ENCODE measurements at places on chromosomes 1 and 21.

DNA sequence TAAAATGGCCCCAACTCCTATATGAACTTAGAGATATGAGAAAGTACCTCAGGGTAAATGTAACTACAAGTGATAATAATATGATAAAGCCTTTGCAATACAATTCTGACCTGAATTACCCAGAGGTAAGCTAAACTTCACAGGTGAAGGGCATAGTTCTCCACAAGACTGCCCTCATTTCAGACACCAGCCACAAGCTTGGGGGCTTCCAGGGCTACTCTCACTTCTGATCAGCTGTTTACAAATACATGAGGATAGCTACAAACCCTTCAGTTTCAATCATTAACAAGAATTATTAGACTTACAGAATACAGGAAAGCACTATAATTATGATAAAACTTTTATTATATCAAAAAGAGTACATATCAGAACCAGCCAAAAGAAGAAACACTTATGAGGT lies 18.7 kb upstream of the DPH5 start:
- DNase-seq = no peak

GRCh38 chr21:45266518-45267389 lies 20.9 kb downstream of the POFUT2 start:
- DNase-seq = no peak

DNA sequence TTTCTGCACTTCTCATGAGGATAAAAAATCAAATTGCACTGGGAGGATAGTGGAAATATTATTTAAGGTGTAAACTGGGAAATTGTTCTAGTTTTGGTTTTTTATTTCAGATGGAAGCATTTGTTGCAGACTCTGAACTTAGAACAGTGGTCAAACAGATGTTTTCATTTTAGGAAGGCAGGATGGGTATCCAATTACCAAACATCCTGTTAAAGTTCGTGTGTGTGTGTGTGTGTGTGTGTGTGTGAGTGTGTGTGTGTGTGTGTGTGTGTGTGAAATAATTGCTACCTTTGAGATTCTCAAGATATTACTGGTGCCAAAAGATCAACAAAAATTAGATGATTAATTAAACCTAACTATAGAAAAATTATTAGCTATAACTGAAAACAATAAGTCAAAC lies 24.3 kb upstream of the DUSP10 start:
- no peak for DNase-seq

DNA sequence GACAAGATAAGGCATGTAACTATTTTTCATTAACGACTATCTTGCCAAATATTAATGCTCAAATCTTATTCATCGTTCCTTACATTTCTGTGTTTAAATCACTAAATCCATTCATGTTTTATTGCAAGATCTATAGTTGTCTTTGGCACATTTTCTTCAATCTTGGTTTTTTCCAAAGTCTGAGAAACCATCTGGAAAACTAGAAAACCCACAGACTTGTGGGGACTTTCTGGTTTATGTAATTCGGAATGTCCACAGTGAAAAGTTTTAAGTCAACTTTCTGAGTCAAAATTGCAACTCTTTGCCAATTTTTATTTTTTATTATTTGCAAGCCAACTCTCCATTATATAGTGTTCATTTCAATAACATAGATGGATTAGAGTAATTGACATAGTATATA lies 520.8 kb upstream of the ADAMTS5 start:
- DNase-seq = no peak

DNA sequence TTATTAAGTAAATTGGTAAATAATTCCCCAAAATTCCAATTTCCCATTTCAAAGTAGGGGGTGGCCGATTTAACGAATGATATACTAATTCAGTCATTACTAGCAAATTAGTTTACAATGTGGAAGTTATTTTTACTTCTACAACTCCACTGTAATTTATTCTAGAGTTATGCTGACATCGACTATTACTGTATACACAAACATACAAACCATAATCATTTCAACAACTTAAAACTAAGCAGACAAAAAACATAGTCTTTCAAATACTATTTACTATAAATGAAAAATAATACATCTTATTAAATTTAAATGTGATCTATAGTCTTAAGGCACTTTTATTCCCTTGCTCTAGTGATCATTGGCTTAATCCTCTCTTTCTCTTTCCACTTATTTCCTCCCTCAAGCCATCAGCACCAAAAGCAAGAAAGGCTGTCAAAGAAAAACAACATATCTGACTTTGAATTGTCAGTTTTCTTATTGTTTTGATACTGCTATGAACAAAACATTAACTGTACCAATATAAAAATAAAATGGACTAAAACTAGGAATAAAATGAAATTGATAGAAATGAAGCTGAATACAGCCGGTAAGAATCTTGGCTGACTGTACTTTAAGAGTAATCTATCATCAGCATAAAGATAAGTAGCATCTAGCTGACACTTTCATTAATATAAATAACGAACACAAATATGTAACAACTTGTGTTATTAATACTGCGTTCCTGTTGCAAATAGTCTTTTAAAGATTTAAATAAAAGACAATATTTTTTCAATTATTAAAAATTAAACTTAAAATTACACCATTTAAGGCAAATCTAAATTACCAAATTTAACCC lies 4.1 kb downstream of the CDC42BPA start:
- DNase-seq = no peak

DNA sequence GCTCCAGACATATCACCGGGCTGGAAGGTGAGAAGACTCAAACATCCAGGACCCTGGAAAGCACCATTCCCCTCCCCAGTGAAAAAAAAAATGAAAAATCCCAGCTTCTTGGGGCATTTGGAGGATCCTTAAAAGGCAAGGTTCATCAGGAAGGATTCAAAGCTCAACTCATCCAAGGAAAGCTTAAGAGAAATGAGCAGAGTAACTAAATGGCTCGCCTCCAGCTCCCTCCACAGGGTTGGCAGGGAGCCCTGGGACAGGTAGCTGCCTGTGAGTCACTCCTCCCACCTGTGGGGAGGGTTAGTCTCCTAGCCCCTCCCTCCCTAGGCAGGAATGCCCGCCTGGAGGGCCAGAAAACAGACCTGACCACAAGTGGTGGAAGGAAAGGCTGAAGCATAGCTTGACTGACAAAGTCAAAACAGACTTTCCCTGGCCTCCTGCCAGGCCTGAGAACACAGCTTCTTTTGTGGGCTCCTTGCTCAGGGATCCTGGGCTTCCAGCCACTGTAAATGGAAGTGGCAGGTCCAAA lies 712 bp upstream of the LAMB3 start:
- peak; percentile 42 for DNase-seq

DNA sequence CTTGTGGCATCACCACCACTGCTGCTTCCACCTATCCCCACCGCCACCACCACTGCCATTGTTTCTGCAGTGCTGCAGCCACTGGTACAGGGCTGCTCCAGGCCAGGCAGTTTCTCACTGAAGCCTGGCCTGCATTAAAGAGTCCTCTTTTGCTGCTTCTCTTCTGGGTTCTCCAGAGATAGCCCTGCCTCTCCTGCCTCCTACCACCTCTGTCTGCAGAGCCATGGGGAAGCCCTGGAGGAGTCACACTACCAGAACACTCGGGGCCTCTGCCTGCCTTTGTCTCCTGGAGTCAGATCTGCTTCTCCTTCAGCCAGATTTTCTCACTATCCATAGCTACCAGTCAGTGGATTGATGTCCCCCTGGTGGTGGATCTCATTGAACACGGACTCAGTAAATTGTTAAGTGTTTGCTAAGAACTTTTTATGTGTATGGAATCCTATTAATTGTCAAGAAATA lies 37.7 kb upstream of the DDAH1 start:
- peak; percentile 35 for DNase-seq

DNA sequence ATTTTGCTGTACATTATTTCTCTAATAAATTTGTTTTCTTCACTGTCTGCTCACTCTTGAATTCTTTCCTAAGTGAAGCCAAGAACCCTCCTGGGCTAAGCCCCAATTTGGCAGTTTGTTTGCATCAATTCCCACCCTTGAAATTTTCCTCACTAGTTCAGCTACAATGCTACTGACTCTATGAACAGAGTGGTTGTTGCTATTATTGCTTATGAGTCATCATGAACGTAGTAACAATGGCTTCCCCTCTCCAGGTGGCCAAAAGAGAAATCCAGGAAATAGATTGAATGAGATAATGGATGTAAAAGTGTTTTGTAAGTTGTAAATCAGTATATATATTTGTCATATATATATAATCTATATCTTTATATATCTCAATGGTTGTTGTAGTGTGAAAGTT lies 193.0 kb downstream of the URB2 start:
- DNase-seq = no peak

DNA sequence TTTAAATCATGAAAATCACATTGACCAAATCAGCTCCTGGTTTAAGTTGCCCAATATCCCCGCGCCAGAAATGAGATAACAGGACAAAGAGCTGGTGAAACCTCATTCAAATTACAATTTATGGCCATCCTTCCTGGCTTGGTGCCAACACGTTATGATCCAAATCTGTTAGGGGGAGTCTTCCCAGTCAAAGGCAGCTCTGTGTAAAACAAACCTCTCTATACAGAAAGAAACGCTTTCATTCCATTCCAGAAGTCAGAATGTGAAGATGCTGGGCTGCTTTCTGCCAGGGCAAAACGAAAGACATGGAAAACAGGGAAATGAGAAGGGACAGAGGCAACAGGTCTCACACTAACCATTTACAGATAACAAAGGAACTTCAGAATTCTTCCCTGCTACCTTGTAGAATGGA lies 53.5 kb upstream of the TIAM1 start:
- no peak for DNase-seq

- DNase-seq = no peak
Measured at GRCh38 chr1:204358605-204359004, 1.1 kb downstream of the PLEKHA6 start.

DNA sequence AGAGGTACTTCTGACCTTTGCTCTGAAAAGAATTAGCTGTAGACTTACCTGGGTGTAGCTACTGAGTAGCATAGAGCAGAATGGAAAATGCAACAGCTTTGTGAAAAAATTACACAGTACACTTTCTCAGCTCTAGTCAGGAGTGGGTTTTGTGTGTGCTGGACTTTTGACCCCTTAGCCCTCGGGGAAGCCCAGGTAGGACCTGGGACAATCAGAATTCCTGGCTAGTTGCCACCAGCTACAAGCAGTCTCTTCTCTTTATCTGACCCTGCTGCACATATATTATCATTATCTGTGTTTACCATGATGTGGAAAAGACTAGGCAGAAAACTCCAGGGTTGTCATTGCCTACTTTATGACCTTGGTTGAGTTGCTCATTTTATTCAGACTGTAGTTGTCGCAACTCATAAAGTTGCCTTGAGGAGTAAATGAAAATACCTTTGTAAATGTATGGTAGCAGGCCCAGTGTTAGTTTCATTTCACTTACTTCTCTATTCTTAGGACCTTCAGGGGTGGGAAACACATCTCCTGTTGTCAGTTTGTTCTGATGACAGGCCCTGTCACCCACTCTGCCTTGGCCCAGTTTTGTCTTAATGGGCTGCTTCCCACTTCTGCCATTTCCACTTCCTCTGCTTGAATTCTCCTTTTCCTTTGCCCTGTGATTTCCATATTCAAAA lies 5.4 kb downstream of the NEK7 start:
- no peak for DNase-seq

DNA sequence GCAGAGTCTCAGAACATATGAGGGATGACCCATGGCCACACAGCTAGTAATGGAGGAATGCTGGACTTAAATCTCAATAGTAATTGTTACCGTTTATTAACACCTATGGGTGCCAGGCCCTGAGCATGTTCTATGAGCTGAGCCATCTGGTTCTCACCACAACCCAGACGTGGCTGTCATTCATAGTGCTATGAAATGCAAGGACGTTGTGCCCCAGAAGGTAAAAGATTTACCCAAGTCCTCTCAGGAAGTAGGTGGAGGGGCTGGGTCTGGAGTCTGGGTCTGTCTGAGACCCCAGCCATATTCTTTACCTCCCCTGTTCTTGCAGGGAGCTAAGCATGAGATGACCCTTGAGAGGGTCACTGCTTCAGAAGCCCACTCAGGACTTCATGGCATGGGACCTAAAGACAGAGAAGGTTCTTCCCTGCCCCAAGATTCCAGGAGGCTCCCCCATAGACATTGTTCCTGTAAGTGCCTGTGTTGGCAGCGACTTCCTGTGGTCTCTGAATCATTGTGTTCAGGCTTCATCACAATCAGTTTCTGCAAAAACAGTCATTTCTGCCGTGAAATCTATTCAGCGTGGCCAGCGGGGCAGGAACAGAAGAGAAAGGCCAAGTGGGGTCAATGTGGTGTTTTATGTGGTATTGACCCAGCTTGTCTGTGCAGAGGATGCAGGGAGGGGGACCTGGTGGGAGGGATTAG lies 475.4 kb downstream of the PTPRU start:
- DNase-seq = peak; percentile 78

DNA sequence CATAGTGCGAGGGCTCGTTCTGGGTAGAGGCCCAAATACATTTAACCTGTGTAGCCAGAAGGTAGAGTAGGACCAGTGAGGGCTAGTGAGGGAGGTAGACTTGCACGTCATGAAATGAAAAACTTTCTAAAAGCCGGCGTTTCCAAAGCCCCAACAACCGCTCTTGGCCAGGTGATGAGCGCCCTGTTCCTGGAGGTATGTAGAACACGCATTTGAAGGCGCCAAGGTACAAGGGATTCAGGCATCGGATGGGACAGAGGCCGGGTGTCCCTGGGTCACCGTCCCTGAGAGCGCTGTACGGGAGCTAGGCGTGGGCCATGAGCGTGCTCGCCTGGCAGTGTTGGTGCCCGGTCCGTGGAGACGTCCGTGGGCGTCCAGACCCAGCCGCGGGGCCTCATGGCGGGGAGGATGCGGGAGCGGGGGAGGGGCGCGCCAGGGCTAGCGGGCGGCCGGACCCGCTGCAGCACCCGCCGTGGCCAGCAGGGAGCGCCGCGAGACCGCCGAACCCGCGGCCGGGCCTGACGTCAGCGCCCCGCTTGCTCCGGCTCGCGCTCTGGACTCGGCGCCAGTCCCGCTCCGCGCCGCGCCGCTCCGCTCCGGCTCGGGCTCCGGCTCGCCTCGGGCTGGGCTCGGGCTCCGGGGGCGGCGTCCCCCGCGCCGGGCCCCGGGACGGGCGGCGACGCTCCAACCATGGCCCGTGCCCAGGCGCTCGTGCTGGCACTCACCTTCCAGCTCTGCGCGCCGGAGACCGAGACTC lies at the start of gene PTPRU:
TSS of gene PTPRU (plus strand) at position 568 of the 757 bp plus-strand sequence. CDS start at position 691, 123 bp downstream.
- peak; percentile 67 for DNase-seq

DNA sequence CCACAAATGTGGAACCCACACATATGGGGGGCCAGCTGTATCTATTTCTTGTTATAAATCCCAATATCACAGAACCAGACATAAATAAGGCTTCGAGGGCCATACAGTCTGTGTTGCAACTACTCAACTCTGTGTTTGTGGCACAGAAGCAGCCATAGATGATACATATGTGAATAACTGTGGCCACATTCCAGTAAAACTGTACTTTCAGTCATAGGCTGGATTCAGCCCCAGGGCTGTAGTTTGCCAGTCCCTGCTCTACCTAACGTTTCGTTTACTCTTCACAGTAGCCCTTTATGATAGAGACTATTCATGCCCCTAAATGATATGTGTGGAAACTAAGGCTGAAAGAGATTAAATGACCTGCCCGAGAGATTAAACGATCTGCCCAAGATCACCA lies 48.7 kb downstream of the FHAD1 start:
- DNase-seq = no peak

- DNase-seq = no peak
Measured at GRCh38 chr1:35470977-35471613, 86.1 kb downstream of the KIAA0319L start.

- DNase-seq = peak; percentile 73
Measured at GRCh38 chr21:37546949-37547614, 180.5 kb downstream of the DYRK1A start.

GRCh38 chr1:149928401-149928724 lies 760 bp upstream of the SF3B4 start:
- DNase-seq = no peak

Data from ACHN (cell line).